ENCODE measurements at places on chromosomes 2 and 18.

GRCh38 chr2:23537991-23538390 is 153.0 kb downstream of the KLHL29 start:
- DNase-seq, result peak; percentile 43

DNA sequence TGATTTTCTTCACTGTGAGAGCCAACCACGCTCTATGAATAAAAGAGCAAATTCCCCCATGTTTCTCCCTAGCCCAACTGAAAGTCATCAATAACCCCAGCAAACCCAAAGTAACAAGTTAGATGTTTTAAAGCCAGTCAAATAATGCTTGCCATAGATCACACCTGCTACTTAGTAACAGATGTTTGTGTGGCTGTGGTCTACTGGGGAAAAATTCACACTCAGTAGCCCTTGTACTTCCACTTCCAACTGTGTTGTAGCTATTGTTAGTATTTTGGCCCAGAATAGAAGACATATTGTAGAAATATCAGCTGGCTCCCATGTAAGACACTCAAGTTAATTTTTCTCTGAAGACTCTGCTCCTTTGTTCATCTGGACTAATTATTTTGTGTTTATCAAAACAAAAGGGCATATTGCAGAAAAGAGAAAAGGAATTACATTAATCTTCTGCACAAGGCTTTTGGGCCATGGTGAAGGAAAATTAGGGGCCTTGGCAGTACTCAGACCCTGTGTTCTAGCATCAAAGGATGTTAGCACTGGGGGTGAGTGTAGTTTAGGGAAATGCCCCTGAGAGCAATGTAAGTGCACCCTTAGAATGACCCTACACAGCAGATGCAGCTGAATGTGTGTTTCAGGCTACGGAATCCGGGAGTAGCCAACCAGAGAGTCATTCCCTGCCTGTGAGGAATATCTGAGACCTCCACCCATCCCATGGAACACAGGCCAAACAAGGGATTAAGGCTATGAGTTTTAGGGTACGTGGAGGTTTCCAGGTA is 521.9 kb downstream of the EPHA4 start:
- DNase-seq, result no peak

DNA sequence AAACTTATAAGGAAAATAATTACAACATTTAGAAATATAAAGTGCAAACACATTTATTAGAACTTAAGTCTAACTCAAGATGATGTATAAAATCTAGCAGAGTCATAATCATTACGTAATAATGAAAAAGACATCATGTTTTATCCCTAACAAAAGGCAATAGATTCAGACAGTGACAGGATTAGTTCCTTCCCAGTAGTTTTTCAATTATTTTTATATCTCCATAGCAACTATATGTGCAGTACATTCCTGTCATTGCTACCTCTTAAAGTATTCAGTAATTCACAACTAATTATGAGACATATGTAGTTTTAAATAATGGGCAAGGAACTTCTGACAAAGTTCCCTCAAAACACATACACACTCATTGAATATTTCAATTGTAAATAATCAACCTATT is 687.9 kb downstream of the CCDC85A start:
- DNase-seq, result peak; percentile 37

DNA sequence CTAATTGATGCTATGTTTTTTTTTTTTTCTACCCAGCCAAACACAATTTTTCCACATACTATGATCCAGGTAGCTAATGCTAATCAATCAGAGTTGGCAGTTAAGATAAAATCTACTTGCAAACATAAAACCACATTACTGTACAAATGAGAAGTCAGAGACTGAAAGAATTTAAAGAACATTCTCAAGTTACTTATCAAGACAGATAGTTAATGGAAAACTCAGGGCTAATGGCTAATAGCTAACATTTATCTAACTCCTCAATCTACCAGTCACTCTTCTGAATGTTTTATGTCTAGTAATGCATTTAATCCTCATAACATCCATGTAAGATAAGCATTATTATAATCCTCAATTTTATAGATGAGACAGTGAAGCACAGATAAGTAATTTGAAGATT is 537.6 kb upstream of the SETBP1 start:
- no peak for DNase-seq

GRCh38 chr2:160507464-160507863 is 13.9 kb upstream of the RBMS1 start:
- DNase-seq, result peak; percentile 69

DNA sequence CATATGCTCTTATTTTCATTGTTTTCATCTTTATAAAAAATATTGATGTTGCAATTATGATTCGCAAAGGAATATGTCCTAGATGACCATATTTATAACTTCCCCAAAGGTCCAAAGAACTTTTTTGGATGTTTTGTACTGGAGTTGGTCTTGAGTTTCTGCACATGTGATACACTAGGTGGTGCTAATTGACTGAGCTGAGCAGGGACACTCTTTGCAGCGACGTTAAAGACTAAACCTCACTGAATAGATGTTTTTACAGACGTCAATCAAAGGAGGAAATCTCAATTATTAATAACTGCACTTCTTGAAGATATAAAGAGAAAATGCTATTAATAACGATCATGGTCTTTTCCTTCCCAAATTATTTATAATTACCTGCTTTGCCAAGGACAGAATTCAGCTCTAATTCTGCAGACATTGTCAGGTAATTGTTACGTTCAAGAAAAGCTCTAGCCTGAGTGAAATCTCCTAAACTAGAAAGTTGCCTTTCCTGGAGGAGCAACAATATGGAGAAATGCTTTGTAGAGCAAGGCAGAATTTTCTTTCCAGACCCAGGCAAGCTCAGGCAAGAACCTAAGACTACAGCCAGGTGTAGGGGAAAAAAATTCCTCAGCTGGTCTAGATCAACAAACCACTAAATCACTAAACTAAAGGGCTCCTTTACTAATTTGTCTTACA is 119.3 kb upstream of the RBBP8 start:
- peak; percentile 55 for DNase-seq

GRCh38 chr2:217568289-217568971 is 434.4 kb downstream of the TNS1 start:
- peak; percentile 97 for DNase-seq

GRCh38 chr2:71665168-71666093 is 212.1 kb downstream of the DYSF start:
- peak; percentile 29 for DNase-seq

GRCh38 chr2:73998451-73998850 is 13.7 kb downstream of the TET3 start:
- no peak for DNase-seq

- DNase-seq, result no peak
These were observed 16.0 kb downstream of the TET3 start for GRCh38 chr2:74000666-74001065.

Data from AG10803 (cell line).